ENCODE measurements at places on chromosomes 4 and X.
A peak's percentile ranks its signal among the peaks of the same experiment; 100 is the strongest.

GRCh38 chr4:13985837-13986236 lies 358.3 kb upstream of the BOD1L1 start:
- no peak for DNase-seq

DNA sequence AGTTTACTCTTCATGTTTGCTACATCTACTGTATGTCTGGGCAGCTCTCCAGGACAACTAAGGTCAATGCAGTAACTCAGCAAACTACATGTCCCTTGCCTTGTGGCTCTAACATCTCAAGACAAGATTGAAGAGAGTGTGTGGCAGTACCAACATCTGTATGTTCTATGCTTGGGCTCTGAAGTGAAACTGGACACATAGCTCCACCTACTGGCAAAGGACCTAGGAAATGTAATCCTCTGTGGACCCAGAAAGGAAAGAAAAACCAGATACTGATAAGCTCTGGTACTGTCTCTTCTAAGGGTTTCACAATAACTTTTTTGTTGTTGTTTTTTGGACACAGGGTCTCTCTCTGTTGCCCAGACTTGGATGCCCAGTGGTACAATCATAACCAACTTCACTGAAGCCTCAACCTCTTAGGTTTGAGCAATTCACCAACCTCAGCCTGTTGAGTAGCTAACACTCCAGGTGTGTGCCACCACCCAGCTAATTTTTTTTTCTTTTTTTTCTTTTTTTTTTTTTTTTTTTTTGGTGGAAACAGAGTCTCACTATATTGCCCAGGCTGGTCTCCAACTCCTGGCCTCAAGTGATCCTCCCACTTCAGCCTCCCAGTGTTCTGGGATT lies 64.1 kb downstream of the QDPR start:
- DNase-seq, result peak; percentile 82

DNA sequence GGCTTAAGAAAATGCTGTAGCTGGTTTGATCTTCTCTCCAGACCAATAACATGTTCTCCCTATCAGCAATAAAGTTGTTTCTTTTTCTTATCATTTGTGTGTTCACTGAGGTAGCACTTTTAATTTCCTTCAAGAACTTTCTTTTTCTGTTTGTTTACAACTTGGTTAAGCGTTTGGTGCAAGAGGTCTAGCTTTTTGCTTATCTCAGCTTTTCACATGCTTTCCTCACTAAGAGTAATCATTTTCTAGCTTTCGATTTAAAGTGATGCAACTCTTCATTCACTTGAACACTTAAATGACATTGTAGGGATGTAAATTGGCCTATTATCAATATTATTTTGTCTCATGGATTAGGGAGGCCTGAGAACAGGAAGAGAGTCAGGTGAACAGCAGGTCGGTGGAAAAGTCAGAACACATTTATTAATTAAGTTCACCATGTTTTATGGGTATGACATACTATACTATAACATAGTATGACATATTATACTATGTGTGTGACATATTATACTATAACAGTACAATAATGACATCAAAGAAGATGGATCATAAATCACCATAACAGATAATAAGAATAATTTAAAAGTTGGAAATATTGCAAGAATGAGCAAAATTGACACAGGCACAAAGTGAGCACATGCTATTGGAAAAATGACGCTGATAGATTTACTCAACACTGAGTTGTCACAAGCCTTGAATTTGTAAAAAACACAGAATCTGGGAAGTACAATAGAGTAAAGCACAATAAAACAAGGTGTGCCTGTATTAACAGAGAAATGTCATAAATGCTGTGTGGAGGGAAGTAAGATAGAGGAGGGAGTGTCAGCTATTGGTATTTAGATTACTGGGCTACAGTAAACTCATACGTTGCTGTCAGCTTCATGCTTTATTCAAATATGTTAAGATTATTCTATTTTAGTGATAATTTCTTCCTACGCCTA lies 218.6 kb upstream of the SLC7A11 start:
- DNase-seq, result no peak

- no peak for DNase-seq
Measured at GRCh38 chrX:115625572-115626301, 64.8 kb downstream of the PLS3 start.

DNA sequence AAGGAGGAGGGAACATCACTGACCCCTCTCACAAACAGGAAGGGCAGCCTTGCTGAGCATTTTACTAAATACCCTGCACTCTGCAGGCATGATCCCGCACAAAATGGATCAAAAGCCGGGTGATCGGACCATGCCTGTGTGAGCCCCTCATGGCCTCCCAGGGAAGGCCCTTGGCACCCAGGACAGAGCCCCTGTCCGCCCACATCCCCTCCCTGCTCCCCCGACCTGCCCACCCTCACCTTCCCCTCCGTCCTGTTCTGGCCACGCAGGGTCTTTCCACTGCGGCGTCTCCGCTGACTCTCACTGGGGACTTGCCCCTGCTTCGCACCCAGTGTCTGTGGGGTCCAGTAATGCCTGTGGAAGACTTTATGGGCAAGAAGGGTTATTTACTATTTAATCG lies 105.0 kb downstream of the HMX1 start:
- no peak for DNase-seq

GRCh38 chr4:107857741-107858140 lies 33.0 kb downstream of the SGMS2 start:
- DNase-seq, result no peak

DNA sequence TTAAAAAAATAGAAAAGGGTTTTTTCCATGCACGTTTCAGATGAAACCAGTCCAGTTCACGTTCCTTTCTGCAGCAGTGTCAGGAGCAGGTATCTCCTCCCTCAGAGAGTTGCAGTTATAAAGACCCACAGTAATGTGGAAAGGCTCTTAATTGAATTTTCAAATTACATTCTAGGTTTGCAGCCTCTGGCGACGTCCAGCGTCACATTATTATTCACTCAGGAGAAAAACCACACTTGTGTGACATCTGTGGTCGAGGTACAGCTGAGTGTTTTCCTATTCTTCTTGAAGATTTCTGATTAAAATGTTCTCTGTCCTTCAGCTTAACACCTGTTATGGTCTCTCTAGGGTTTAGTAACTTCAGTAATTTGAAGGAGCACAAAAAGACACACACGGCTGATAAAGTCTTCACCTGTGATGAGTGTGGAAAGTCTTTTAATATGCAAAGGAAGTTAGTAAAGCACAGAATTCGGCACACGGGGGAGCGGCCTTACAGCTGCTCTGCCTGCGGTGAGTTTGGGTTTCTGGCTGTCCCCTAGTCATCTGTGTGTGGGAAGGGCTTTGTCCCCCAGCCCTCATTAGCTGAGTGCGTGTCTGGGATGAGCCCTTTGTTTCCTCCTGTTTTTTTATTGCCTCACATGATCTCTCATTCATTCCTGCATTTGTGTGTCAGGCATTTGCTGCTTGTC lies 25.6 kb downstream of the ZBTB49 start:
- no peak for DNase-seq

DNA sequence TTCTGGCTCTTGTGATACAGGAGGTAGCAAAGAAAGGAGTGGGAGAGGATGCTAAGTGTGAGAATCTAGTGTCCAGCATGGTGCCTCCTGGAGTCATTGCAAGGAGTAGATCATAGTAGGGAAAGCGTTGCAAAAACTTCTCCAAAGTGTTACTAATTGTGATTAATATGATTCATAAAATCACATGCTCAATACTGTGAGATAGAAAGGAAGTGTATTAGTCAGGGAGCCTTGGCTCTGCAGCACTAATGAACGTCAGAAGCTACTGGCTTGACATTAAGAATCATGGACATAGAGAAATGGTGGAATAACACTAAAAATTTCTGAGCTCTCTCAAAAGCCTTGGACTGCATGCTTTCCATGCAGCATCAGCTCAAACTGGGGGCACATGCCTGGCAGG lies 299.1 kb downstream of the EVC2 start:
- no peak for DNase-seq

DNA sequence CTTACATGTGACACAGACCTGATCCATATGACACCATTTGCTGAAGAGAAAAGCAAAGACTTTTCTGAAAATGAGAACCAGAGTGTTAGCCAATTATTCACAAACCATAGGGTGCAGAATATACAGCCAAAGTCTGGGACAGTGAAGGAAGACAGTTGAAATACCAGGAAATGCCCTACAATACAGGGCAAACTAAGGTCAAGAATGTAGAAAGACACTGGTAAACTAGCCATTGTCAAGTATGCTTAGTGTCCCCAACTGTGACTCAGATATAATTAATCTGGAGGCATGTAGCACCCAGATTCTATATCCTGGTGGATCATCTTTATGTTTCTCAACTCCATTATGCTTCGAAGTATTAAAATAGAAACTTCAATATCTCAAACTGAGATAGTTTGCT lies 200.9 kb upstream of the FSTL5 start:
- no peak for DNase-seq

DNA sequence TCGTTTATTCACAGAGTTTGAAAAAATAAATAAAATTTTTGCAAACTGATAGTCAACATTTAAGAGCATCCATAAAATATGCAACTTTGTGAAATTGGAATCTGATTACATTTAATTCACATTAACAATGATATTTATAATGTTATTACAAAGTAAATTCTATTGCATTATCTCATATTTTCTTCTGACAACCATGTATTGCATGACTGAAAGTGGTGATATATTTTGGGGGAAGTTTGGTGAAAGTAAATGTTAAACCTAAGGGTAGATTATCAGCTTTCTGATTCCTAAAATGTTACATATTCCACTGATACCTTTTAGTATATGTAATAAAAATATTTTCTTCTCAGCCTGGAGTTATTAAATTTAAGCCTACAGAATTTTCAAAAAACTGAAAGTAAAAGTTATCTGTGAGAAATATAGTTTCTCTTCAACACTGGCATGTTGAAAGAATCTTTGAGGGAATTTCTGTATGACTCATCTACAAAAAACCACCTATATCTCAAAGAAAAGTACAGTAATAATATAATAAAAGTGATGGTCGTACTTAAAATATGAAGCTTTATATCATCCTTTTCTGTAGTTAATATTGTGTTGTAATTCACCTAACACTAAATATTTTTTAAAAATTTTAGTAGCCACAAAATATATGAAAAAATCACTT lies 1179.6 kb upstream of the PCDH7 start:
- DNase-seq, result no peak

- peak; percentile 72 for DNase-seq
Measured at GRCh38 chr4:83276299-83277040, 8.1 kb downstream of the COQ2 start.

DNA sequence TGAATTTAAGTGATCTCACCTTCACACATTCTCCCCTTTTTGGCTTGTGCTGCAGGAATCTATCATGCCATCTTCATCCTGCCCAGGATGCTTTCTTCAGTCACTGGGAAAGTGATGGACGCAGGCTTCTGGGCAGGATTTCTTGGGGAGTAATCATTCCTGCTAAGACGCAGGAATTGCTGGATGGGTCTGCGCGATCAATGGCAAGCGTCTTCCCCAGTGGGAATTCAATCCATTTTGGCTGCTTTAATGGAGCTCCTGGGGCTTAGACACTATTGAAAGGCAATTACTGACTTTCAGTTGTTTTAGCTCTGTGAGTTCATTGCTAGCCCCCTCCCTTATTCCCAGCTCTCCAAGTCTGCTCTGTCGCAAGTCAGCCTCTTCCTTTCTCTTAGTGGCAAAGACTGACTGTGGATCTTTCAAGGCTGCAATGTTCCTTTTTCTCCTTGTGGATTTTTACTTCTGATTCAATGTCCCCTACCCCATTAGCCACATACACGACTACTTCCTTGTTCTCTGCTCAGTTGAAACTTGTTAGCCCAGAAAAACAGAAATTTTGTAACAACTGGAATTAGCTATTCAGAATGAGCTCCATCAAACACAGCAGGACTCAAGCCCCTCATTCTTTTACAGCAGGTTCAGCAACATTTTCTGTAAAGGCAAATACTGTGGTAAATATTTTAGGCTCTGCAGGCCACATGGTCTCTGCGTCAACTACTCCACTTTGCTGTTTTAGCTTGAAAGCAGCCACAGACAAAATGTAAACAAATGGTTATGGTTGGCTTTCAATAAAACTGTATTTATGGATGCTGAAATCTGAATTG lies 154.9 kb downstream of the ASB9 start:
- DNase-seq, result no peak
